ENCODE measurements at places on chromosomes 3 and 15. TPM values are rescaled to one million over a fixed set of nuclear protein-coding genes. Genes with fewer than 3 reads are reported as not detected.

DNA sequence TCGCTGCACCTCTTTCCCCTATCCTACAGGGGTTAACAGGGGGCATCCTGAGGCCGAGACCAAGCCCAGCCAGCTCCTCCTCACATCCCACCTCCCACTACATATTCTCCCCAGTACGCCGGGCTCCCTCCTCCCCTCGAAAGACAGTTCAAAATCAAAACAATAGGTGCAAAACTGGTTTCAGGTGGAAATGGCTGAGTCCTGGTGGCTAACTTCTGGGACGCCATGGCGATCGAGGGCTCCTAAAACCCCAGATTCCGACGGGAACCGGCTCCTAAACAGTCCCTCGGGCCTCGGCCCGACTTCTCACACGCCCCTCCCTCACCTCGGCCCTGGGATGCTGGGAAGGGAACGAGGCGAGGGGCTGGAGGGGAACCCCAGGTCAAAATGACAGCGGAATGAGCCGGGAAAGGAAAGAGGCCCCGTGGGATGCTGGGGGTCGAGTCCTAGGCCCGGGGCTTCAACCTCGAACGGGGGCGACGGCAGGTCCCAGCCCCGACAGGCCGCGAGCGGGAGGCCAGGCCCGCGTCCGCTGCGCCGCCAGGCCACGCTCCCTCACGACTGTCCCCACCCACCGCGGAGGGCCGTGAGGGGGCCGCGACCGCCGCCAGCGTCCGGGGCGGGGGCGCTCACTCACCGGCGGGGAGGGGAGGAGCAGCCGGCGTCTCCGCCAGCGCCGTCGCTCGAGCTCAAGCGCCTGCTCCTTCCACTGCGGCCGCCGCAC, 492 bp downstream of the TMCC1 start:
- H3K27ac ChIP-seq: peak overlapping the region; percentile 91
- no peaks in the 10 kb centered on the region for H3K36me3 ChIP-seq
- H3K27me3 ChIP-seq: no peaks in the 10 kb centered on the region

GRCh38 chr15:33888176-33888575, 80.1 kb upstream of the CHRM5 start:
- H3K27ac ChIP-seq: no peak overlapping the region
- H3K36me3 ChIP-seq: no peaks in the 10 kb centered on the region
- DNase-seq: no peak
- no peaks in the 10 kb centered on the region for H3K27me3 ChIP-seq
- H3K4me3 ChIP-seq: no peak overlapping the region
- no peaks in the 10 kb centered on the region for H3K4me1 ChIP-seq

DNA sequence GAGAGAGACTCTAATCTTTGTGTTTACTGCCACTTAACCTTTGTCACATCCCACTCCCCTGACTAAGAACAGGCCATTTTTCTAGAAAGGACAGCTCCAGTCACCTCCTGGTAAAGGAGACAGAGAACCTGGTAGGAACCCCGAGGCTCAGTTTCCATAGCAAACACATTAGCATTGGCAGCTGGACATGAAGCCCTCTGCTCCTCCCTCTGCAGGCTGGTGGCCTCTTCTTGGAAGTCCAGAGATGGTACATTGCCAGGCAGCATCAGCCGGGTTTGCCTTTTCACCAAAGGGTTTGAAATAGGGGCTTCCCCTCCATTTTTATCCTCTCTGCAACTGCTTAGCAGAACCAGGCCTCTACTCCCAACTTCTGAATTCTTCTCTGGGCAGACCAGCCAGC, 213.4 kb upstream of the SEMA6D start:
- H3K27me3 ChIP-seq: no peaks in the 10 kb centered on the region
- H3K27ac ChIP-seq: no peak overlapping the region
- no peaks in the 10 kb centered on the region for H3K4me1 ChIP-seq

- no peak overlapping the region for H3K4me3 ChIP-seq
- no peak overlapping the region for H3K27ac ChIP-seq
- H3K36me3 ChIP-seq: no peaks in the 10 kb centered on the region
These were observed 51.2 kb upstream of the PCSK6 start for GRCh38 chr15:101540480-101541239.

DNA sequence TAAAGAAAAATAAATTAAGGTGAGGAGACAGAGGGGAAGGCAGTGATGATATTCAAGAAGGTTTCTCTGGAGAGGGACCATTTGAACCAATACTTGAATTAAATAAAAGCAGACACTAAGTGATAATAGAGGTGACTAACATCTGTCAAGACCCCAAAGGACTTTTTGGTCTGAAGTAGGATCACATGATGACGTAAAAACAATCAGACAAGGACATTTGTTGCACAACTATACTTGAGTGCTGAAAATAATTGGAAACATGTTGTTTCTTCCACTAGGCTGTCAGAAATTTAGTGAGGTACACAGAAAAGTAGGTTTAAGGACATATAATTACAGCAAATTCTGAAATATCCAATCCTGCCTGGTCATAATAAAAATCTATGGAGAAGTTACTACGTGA, 179.5 kb downstream of the WNT5A start:
- H3K27me3 ChIP-seq: no peaks in the 10 kb centered on the region
- H3K4me3 ChIP-seq: no peak overlapping the region
- H3K36me3 ChIP-seq: no peaks in the 10 kb centered on the region
- H3K4me1 ChIP-seq: peaks cover 3% of the 10 kb centered on the region

GRCh38 chr3:38640661-38641452, 8.6 kb downstream of the SCN5A start:
- H3K27me3 ChIP-seq: peaks cover 7% of the 10 kb centered on the region
- H3K27ac ChIP-seq: no peak overlapping the region
- H3K36me3 ChIP-seq: no peaks in the 10 kb centered on the region
- H3K4me1 ChIP-seq: no peaks in the 10 kb centered on the region

DNA sequence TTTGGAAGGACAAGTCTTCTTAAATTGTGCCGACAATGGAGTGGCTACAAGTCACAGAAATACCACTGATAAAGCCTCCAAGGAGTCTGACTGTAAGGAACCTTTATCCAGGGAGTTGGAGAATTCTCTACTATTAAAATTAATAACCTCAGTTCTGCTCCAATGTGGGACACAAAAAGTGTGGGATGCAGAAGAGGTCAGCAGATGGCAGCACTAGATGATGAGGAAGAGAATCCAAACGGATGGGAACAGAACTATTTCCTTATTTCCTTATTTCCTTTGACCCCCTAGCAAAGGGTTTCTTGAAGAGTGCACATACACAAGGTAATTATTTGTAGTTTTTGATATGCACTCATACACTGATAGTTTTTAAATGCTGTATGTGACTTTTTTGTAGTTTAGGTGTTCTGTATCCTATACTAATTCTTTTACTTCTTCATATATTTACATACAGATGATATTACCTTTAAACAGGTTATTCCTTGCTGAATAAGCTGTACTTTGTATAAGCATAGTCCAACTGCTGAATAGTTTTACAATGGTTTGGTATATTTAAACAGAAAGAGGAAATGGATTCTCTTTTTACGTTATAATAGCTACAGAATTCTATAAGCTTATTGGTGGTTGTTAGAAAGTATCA, 25.6 kb upstream of the NLGN1 start:
- H3K27ac ChIP-seq: no peak overlapping the region
- no peak for DNase-seq
- no peaks in the 10 kb centered on the region for H3K27me3 ChIP-seq
- H3K4me3 ChIP-seq: no peak overlapping the region

GRCh38 chr3:127820221-127820825, 2.0 kb downstream of the MGLL start:
- no peaks in the 10 kb centered on the region for H3K36me3 ChIP-seq
- peak overlapping the region; percentile 89 for H3K27ac ChIP-seq
- no peaks in the 10 kb centered on the region for H3K27me3 ChIP-seq
- H3K4me1 ChIP-seq: peaks cover 51% of the 10 kb centered on the region
- H3K4me3 ChIP-seq: no peak overlapping the region

GRCh38 chr15:56369234-56369633, 4.0 kb downstream of the TEX9 start:
- no peak overlapping the region for H3K27ac ChIP-seq
- H3K27me3 ChIP-seq: no peaks in the 10 kb centered on the region
- H3K4me3 ChIP-seq: no peak overlapping the region

- H3K4me3 ChIP-seq: no peak overlapping the region
- H3K36me3 ChIP-seq: no peaks in the 10 kb centered on the region
- H3K27me3 ChIP-seq: no peaks in the 10 kb centered on the region
These were observed 26.4 kb upstream of the ZBED2 start for GRCh38 chr3:111621535-111621934.

GRCh38 chr3:175478301-175478700, 619.2 kb downstream of the NAALADL2 start:
- DNase-seq: no peak
- H3K27me3 ChIP-seq: no peaks in the 10 kb centered on the region
- H3K27ac ChIP-seq: no peak overlapping the region
- H3K4me3 ChIP-seq: no peak overlapping the region
- no peaks in the 10 kb centered on the region for H3K36me3 ChIP-seq
- H3K4me1 ChIP-seq: no peaks in the 10 kb centered on the region

SYNPR gene
- 0.36 TPM for total RNA-seq

RYR3 gene
- 9.5 TPM for total RNA-seq

C3orf49 gene
- total RNA-seq: not detected

PPP1R14D gene
- total RNA-seq: not detected

All from sigmoid colon (tissue), 7 donors.